Smooth muscle cell of the pulmonary artery (primary cell): ENCODE measurements at places on chromosomes 2 and 18. TPM values are rescaled to one million over a fixed set of nuclear protein-coding genes. Genes with fewer than 3 reads are reported as not detected.

The CGREF1 gene
- total RNA-seq: 30.5 and 40.8 TPM in 2 replicates

The SERPINB13 gene
- not detected in 2 replicates for total RNA-seq

The ALPI gene
- not detected in 2 replicates for total RNA-seq

The FNDC4 gene
- 39.9 and 52.9 TPM in 2 replicates for total RNA-seq

The DPP10 gene
- not detected in 2 replicates for total RNA-seq

The FBXO15 gene
- 0.65 and 0.73 TPM in 2 replicates for total RNA-seq

The TSPYL6 gene
- not detected in 2 replicates for total RNA-seq

The GAL3ST2 gene
- total RNA-seq: 0.33 and 0.46 TPM in 2 replicates

The TBR1 gene
- 0.03 TPM in 1 of 2 replicates, not detected in the other for total RNA-seq

The RBBP8 gene
- 11.9 and 16.4 TPM in 2 replicates for total RNA-seq

The PDIA6 gene
- total RNA-seq: 582 and 609 TPM in 2 replicates

The ASXL2 gene
- total RNA-seq: 10.1 and 19.4 TPM in 2 replicates

The SERPINB12 gene
- not detected in 2 replicates for total RNA-seq

The TET3 gene
- 4.5 and 5.4 TPM in 2 replicates for total RNA-seq

The PCARE gene
- total RNA-seq: not detected in 2 replicates

The SH3RF3 gene
- 7.8 and 10.8 TPM in 2 replicates for total RNA-seq

The INHA gene
- 0.26 and 0.43 TPM in 2 replicates for total RNA-seq

The SULT1C3 gene
- not detected in 2 replicates for total RNA-seq

The SLC9A2 gene
- total RNA-seq: not detected in 2 replicates

The NXPH2 gene
- 0.33 and 0.52 TPM in 2 replicates for total RNA-seq

The SLC19A3 gene
- 0.36 and 0.78 TPM in 2 replicates for total RNA-seq

The ANKRD62 gene
- not detected in 2 replicates for total RNA-seq

The C2orf78 gene
- total RNA-seq: not detected in 2 replicates

The HS1BP3 gene
- 29.2 and 34.1 TPM in 2 replicates for total RNA-seq

The STARD7 gene
- total RNA-seq: 97.5 and 116 TPM in 2 replicates

The KCNG3 gene
- not detected in 2 replicates for total RNA-seq

The ARHGAP15 gene
- total RNA-seq: 0.13 TPM in 1 of 2 replicates, not detected in the other

The ZNF519 gene
- 1.9 and 2.3 TPM in 2 replicates for total RNA-seq

The SLC30A3 gene
- 0.03 and 0.26 TPM in 2 replicates for total RNA-seq

The CYB5A gene
- 33.3 and 36.6 TPM in 2 replicates for total RNA-seq

The TOGARAM2 gene
- under 0.01 and 0.03 TPM in 2 replicates for total RNA-seq

The YPEL5 gene
- total RNA-seq: 110 and 118 TPM in 2 replicates

The SCYGR5 gene
- total RNA-seq: not detected in 2 replicates

The TMEM198 gene
- 1.3 and 1.4 TPM in 2 replicates for total RNA-seq

The GPAT2 gene
- 30.6 and 32.3 TPM in 2 replicates for total RNA-seq

The NT5DC4 gene
- 0.33 TPM in 1 of 2 replicates, not detected in the other for total RNA-seq

The FAM110C gene
- total RNA-seq: 0.07 and 1.1 TPM in 2 replicates

The ALPP gene
- not detected in 2 replicates for total RNA-seq

The RBM44 gene
- total RNA-seq: 0.33 and 0.36 TPM in 2 replicates

The KCNE4 gene
- total RNA-seq: 37.7 and 120 TPM in 2 replicates

The ORC4 gene
- 19.5 and 30.9 TPM in 2 replicates for total RNA-seq

The MARCHF7 gene
- total RNA-seq: 108 and 113 TPM in 2 replicates

The RNASEH1 gene
- 25.1 and 30.5 TPM in 2 replicates for total RNA-seq

The OR6B2 gene
- not detected in 2 replicates for total RNA-seq

The SATB2 gene
- 9.8 and 11.7 TPM in 2 replicates for total RNA-seq

The CHRND gene
- not detected in 2 replicates for total RNA-seq

The TEX44 gene
- not detected in 2 replicates for total RNA-seq

The SPAG16 gene
- 18.5 and 27.8 TPM in 2 replicates for total RNA-seq
